Cardiac muscle cell (in vitro differentiated cells and primary cell): ENCODE measurements at places on chromosomes 11 and 22.

GRCh38 chr22:22520020-22520656 lies at the start of gene ZNF280A:
Gene ZNF280A, minus strand, starts transcription at chr22:22520270. Its CDS starts 4,640 bp downstream, at chr22:22515630.
- peak; percentile 48 for DNase-seq

GRCh38 chr11:117538263-117539135 lies 210.8 kb downstream of the CEP164 start:
- peak; percentile 21 for DNase-seq

DNA sequence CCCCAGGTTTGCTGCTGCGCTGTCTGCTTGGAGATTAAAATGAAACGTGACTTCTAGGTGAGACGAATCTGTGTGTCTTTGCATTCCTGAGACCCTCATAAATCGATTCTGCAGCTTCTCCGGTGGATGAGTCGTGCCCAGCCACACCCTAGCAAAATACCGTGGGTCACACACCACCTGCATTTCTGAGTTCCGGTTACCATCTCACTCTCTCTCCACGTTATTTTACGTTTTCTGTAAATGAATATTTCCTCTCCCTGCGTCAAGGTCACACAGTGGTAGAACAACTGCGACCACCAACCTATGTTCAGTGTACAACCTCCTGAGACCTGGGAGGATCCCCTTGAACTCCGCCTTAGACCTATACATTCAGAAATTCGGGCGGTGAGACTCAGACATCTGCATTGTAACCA lies 1.1 kb downstream of the YWHAH start:
- DNase-seq: no peak

DNA sequence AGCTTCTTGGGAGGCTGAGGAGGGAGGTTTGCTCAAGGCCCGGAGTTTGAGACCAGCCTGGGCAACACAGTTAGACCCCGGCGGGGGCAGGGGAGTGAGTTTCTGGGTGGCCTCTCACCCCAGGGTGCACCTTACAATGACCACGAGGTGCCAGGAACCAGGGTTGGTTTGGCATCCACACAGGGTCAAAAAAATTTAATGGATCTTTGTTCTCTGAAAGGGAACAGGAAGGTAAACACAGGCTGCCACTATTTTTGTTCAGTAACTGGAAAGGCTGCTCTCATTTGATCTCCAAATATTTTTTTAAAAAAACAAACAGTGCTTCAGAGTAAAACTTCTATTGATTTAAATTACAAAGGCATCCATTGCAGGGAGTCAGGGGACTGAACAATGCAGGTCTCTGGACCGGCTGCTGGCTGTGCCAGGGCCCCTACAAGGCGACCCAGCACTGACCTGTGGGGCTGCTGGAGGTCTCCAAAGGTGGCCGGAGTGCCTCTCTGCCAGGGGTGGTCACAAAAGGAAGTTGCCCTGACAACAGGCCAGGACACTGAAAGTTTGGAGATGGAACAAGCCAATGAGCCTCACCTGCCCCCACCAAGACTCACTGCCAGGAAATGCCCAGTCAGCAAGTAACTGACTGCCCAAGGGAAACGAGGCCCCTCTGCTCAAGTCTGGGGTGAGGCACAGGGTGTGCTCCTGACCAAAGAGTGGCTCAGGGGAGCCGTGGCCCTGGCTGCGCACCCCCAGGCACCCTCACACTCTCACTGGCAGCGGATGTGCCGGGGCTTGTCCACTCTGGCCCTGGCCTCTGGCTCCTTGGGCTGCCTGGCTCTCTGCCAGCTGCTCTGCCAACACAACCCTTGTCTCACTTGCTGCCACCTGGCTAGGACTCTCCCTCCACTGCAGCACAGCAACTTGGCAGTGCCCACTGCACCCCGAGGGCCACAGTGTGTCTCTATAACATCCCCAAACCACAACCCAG lies 51.8 kb downstream of the ARFGAP3 start:
- DNase-seq: no peak
